ENCODE measurements at places on chromosomes 7 and 10.
A peak's percentile ranks its signal among the peaks of the same experiment; 100 is the strongest.

- DNase-seq = no peak
Observed at GRCh38 chr10:119198438-119198837, 8.9 kb upstream of the GRK5 start.

GRCh38 chr10:28470873-28471651 is 61.9 kb upstream of the WAC start:
- no peak for DNase-seq

GRCh38 chr7:91286432-91286831 is 22.2 kb downstream of the FZD1 start:
- DNase-seq = no peak

DNA sequence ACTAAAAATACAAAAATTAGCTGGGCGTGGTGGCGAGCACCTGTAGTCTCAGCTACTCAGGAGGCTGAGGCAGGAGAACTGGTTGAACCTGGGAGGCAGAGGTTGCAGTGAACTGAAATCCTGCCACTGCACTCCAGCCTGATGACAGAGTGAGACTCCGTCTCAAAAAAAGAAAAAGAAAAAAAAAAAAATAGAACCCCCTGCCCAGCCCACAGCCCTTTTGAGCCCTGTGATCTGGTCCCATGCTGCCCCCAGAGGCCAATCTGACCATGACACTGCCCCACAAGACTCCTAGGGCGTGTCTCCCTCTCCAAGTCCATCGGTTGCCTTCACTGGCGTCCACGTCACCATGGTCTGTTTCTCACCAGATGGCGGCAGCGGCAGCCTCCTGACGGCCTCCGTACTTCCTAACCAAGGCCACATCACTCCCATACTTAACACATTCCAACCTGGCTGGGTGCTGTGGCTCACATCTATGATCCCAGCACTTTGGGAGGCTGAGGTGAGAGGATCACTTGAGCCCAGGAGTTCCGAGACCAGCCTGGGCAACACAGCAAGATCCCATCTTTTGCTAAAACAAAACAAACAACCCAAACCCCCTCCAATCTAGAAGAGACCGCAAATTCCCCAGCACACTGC is 18.0 kb downstream of the STX1A start:
- no peak for DNase-seq

DNA sequence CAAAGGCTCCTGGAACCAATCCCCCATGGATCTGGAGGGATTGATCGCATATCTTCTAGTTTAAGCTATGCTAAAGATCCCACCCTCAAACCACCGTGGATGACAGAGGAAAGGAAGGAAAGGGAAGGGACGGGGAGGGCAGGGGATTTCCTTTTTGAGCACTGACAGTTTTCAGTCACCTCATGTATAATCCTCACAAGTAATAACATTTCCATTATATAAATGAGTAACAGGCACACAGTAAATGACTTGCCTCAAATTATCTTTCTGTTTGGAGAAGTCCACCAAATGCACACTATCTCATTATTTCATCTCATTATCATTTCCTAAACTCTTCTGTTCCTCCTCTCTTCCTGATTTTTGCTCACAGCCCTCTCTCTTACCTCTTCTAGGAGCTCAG is 127.1 kb upstream of the AOAH start:
- DNase-seq = no peak

- DNase-seq = peak; percentile 49
Observed at GRCh38 chr10:14325325-14325955, 5.3 kb downstream of the FRMD4A start.

DNA sequence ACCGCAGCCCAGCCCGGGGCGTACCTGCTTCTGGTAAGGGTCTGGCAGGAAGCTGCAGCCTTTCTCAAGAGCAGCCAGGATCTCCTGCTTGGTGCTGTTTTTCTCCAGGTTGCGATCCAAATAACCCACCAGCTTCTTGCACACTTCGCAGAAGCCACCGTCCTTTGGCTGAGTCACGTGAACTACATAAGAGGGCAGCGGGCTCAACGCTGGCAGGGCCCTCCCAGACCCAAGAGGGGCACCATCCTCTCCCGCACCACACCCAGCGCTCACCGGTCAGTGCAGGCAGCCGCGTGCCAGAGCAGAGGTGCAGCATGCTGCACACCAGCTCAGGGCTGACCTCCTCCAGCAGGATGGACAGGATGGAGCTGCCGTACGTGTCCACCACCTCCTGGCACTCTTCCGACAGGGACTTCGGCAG is 31.6 kb downstream of the PSAP start:
- DNase-seq = no peak

GRCh38 chr10:121791761-121792160 is 136.1 kb downstream of the ATE1 start:
- DNase-seq = no peak

GRCh38 chr7:21706131-21706530 is 163.3 kb downstream of the DNAH11 start:
- DNase-seq = no peak

- no peak for DNase-seq
Observed at GRCh38 chr10:7277867-7278266, 133.0 kb downstream of the SFMBT2 start.

DNA sequence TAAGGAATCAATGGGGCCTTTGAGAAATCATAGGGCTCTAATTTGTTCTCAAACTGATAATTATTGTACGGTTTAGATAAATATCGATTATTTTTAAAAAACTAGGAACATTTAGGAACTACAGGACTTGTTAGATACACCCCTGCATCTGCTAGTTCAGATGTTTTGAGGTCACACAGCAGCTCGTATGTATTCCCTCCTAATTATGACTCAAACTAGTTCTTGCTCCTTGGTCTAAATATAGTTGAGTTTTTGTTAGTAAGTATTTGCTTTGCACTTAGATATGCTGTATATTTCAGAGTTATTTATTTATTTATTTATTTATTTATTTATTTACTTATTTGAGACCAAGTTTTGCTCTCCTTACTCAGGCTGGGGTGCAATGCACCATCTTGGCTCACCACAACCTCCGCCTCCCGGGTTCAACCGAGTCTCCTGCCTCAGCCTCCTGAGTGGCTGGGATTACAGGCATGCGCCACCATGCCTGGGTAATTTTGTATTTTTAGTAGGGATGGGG is 22.7 kb downstream of the PTER start:
- no peak for DNase-seq

GRCh38 chr7:80868566-80868965 is 50.3 kb downstream of the SEMA3C start:
- no peak for DNase-seq

DNA sequence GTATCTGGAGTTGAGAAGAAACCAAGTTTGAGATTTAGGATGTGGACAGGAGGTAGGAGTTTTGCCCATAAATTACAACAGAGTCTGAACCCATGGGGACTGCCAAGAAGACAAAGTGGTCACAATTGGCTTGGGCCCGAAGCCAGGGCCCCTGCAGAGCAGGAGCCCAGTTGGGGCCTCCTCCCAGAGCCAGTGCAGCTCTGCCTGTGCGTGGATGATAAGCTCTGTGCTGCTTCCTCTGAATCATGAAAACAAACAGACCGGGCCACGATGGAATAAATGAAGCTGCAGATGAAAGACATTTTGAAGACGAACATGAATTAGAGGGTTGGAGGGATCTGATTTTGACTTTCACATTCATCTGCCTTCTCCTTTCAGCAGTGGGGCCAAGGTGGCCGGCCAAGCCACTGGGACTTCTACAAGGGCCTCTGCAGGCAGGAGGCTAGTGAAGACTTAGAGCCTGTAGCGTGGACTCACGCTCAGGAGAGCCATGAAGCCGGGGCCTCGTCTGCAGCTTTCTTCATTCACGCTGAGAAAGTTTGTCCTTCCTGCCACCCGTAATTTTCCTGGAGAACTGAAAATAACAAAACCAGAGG is 156.8 kb upstream of the LYZL1 start:
- no peak for DNase-seq

DNA sequence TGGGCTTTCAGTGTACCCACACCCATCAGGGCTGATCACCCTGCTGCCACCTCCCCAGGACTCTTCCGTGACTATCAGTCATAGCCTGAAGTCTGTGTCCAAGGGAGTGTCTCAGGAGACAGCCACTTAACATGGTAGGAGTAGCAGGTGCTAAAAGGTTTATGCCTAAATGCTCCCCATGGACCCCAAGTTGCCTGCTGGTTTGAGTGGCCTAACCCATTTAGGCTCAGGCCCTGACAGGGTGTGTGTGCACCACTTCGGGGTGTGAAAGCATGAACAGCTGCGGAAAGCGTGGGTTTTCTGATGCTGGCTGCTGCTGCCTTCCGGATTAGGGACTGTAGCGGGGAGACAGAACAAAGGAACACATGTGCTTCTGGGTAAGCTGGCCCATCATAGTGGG is 93.2 kb upstream of the SAMD8 start:
- no peak for DNase-seq

GRCh38 chr10:122343135-122343800 is 31.2 kb upstream of the PLEKHA1 start:
- no peak for DNase-seq

DNA sequence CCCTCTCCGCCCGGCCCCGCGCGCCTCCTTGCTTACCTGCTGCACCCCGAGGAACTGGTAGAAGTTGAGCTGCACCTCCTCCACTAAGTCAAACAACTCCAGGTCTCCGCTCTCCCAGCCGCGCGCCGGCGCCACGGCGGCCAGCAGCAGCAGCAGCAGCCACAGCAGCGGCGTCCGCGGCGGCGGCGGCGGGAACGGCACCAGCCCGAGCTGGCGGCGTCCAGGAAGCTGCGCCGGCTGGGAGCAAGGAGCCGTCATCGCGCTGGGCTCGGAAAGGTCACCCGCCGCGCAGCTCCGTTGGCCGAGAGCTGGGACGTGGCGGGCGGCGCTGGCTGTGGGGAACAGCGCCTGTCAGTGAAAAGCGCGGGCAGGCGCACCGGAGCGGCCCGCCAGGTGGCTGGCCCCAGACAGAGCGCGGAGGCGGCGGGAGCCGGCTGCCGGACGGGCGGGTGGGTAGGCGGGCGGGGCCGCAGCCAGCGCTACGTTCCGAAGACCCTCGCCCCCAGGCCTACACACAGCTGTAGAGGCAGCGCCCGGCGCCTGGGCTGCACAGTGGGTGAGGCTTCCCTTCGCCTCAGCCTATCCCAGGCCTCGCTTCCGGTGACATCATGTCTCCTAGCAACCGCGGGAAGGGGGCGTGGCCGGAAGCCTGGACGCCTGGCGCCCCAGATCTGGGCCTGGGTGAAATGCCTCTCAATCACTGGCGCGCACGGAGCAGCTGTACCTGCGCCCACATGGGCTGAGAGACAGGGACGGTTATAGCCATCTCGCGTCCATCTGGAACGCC is at the start of gene DNAJC1:
Gene DNAJC1 (minus strand): TSS at position 554 of the 787 bp plus-strand sequence. CDS start 296 bp downstream, at position 258.
- DNase-seq = peak; percentile 99

GRCh38 chr10:29970576-29970975 is 88.8 kb downstream of the JCAD start:
- DNase-seq = no peak

DNA sequence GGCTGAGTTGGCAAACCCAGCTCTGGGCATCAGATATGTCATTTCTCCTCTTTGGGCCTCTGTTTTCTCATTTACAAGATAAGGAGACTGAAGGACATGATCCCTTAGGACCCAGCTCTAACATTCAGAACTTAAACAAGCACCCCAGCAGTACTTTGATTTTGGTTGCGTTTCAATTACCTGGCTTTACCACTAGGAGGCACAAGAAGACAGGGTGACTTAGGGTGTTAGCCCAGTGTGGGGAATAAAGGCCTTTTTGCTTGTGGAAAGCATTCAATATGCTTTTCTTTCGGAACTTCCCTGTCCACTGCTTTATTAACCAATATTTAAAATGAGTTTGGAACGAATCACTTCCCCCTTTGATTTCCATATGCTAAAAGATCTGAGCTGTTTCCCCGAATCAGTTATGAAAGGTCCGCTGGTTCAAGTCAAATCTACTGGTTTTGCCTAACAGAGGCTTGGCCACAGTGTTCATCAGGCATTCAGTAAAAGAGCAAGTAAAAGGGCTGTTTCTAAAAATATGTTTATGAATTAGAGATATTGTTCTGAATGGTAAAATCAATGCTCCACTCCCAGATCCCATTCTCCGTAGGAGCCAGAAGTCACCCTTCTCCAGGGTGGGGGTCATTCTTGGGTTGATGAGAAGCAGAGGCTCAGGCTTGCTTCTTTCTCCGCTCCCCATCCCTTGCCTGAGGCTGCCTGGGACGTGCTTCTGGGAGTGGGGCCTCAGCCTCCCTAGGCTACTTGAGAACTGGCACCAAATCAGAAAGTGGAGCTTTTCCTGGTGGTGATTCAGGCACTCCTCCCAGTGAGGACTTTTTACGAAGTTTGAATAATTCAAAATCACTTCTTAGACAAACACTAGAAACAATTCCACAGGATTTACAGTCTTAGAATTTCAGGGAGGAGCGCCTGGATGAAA is 105.5 kb downstream of the MYOF start:
- DNase-seq = no peak

- no peak for DNase-seq
Observed at GRCh38 chr10:104867966-104868598, 227.0 kb downstream of the SORCS3 start.

DNA sequence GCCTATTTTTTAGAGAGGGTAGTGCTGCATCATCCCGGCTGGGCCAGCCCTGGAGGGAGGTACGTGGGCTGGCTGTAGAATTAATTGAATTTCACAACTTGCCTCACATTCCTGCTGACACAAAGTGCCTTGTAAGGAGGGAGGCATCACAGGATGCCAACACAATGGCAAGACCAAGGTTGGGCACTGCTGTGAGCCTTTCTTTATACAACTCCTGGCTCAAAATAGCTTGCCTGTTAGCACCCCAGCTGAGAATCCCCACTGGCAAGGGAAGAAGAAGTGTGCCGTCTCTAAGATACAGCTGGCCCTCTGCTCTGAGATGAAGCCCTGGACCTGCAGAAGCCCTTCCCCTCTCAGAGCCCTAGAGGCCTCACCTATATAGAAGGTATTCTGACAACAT is 873.9 kb downstream of the GRID1 start:
- DNase-seq = no peak

DNA sequence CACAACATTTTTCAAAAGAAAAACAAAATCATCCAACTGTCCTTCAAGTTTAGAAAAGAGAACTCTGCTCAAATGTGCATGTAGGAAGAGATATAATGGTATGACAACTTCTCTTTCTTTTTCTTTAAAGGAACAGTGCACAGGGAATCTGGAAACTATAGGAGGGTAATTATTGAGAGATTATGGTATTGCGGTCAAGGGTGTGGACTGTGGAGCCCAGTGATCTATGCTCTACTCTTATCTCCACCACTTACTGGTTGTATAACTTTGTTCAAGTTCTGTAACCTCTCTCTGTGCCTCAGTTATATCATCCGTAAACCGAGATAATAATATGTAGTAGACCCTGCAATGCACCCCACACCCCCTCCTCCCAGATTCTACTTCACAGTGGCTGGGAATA is 69.8 kb upstream of the PCGF5 start:
- no peak for DNase-seq
